ENCODE measurements at places on chromosomes 6 and 20.

DNA sequence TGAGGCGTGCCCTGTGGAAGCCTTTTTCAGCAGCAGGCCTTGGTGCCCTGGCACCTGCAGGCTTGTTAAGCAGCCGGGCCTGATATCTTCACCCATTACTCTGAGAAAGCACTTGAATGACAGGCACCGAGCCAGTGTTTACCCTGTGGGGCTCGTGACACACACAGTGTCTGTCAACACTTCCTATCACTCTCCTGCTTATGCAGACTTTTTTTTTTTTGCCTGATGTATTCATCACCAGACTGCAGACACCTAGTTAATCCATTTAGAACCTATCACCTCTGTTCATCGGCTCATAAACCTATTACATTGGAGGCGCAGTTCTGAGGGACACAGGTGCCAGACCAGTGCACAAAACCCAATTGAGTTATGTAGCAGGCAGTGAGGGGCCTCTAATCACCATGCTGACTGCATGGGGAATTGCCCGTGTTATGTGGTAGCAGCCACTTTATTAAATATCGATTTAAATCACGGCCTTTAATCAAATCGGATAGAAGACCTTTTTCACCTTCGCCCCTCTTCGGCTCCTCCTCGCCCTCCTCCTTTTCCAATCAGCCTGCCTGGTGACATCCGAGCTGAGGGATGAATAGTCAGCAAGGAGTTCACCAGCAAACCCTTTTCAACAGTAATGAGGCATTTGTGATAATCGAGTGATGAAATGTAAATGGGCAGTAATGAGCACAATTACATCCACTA is 962.9 kb upstream of the SLC35B3 start:
- DNase-seq: no peak

GRCh38 chr6:170188571-170189001 is 102.3 kb downstream of the DLL1 start:
- no peak for DNase-seq

- DNase-seq: no peak
These were observed 1.4 kb upstream of the SNTA1 start for GRCh38 chr20:33444797-33445560.

DNA sequence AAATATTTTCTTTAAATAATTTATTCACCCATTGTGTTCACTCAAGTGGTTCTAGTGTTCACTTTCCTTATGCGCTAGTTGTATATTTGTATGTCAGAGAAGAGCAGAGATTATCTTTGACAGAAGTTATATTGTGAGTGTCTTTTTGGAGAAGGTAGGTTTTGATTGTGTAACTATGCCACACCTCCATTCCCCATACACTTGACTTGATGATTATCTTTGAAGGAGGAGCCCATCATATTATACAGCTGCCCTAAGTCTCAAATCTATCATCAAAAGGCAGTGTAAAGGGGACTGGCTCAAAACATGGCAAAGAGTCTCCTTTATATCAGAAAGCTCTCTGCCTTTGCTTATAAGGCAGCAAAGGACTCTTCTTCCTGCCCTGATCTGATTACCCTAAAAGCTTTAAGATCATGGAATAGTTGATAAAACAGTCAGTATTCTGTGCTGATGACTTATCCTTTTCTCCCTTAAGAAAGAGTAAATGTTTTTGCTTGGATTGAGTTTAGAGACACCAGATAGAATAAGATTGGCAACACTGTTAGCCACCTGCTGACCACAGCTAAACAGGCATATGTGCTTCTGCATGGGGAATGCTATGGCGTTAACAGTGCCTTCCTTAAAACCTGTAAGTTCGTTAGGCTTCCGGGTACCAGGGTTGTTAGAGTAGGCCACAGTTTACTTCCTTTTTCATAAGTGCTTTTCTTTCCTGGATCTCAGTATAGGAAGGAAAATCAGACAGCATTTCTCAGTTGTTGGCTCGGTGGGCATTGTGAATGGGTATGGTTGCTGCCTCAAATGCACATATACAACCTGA is 22.6 kb downstream of the TOP1 start:
- DNase-seq: no peak

DNA sequence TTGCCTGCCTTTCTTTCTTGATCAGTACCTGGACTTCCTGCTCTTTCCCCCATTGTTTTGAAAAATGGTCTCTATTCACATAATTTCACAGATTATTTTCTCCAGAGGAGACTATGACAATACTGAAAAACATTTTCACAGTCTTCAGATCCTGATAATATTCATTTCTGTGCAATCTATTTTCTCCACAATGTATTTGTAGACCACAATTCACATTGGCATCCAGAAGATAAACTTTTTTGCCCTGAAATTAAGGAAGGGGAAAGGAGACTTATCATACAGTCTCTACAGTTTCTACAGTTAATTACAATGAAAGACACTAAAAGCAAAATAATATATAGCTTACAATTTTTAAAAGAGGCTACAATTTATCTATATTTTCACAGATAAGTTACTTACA is 18.4 kb downstream of the LCA5 start:
- DNase-seq: no peak

DNA sequence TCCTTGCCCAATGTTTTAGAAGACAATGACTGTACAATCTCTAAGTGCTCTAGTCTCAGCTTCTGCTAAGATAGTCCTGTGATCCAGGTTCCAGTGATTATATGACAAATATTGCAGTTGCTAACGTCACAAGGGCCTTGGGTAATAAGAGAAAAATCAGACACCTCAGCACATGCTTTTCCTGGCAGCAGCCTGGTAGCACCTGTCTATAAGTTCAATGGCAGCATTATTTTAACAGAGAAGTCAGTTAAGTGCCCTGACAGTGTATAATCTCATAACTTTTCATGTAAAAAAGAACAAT is 121.3 kb upstream of the BCLAF1 start:
- DNase-seq: no peak

DNA sequence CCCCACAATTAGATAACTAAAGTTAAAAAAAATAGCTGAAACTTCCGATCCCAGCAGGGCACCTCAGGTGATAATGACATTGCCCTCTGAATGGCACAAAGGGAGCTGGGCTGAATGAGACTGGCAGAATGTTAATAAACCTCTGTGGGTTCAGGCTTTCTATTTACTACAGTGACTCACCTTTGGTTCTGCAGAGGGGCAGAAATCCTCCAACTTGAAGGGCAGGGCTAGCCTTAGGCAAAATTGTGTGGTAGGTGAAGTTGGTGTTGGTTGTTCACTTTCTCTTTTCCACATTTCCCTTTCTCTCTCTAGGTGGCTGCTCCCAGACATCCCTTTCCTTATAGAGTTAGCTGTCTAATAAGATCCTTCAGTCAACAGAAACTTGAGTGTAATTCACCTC is 625.2 kb downstream of the EPM2A start:
- DNase-seq: no peak

DNA sequence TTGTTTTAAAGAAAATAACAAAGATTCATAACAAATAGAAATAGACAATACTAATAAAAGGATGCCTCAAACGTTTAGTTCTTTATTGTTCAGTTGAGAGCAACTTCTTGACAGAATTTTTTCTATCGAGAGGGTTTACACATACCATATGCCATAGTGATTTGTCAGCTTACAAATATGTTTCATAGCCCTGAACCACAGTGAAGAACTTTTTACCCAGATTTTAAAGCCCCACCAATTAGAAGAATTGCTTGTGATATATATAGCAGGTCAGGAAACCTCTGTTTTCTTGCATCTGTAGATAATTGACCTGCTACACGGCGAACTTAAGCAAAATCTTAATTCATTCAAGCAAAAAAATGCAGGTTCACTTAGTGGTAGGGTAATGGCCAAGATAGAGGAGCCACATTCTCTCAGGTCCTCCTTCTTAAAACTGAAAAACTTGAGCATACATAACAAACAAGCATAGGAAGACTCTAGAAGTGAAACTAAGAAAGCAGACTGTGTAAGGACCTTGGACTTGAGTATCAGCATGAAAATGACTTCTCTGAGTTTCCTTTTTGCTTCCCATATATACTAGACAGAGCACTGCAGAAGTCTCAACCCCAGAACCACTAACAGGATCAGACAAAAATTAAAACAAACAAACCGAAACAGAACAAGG is 39.5 kb downstream of the CRISP1 start:
- DNase-seq: no peak

DNA sequence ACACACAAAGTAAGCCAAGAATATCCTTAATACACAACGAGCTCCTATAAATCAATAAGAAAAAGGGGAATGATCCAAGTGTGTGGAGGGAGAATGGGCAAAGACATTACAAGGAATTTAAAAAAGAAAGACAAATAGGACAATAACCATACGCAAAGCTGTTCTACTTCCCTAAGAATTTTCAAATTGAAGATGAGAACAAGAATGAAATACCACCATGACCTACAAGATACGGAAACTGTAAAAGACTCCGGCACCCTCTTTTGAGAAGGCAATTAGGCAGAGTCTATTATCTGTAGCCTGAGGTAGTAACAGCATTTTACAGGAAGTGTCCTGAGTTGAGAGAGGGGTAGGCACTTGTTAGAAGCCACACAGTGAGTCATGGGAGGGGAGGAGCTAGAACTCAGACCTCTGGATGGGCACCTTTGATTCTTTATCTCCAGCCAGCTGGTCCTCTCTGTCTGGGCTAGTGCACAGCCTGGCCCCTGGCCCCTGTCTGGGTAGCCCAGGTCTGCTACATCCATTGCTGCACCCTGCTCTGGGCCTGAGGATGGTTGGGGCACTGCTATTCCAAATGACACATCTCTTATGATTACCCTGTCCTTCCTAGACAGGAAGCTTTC is 15.3 kb downstream of the RSPO4 start:
- DNase-seq: no peak

DNA sequence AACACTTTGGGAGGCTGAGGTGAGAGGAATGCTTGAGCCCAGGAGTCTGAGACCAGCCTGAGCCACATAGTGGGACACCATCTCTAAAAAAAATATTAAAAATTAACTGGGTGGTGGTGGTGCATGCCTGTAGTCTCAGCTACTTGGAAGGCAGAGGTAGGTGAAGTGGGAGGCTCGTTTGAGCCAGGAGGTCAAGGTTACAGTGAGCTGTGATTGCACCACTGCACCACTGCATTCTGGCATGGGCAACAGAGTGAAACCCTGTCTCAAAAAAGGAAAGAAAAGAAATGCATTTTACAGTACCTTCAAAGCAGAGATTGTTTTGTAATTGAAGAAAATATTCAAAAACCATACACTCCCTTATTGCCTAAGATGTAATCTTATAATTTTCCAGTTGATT is 6.5 kb downstream of the OCSTAMP start:
- DNase-seq: no peak

GRCh38 chr6:146962329-146962728 is 241.9 kb upstream of the STXBP5 start:
- DNase-seq: no peak

DNA sequence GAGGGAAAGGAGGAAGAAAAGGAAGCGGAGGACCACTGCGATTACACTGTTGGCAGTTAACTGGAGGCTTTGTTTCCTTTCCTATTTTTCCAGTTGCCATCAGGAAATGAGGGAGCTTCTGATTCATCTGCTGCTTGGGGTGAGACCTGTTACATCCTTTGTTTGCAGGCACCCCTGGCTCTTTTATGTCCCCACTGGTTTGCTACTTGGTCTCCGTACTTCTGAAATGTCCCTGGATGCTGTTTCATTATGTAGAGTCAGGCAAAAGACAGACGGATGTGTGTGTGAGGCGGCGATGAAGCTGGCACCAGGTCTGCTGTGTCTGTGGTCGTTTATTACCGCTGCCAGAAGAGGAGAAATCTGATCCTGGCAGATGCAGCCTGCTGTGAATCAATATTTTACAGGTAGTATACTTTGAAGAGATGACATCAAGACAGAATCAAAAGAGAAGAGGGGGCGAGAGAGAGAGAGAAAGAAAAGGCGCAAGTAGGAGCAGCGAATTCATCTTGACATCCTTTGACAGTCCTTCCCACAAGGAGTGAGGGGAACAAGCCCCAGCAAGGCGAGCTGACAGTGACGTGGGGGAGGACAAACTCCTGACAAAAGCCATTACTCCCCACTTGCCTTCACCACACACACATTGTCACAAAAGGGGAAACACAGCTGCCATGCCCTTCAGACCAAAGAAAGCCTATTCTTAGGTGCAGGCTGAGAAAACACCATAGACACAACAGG is 145.9 kb upstream of the FBXL4 start:
- no peak for DNase-seq

DNA sequence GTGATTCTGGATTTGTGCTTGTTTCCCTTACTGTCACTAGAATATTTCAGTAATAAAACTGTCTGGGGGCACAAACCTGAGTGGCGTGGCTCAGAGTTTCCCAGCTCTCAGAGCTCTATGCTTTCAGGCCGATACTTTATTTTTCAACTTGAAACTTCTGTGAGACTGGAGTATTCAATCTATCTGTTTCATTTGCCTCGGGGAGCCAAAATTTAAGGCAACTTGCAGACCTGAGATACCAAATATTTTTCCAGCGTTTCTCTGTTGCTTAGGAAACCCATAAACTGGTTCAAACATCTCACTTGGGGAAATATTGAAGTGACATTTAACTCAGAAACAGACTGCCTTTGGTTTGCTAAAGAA is 74.7 kb downstream of the SOBP start:
- DNase-seq: no peak

DNA sequence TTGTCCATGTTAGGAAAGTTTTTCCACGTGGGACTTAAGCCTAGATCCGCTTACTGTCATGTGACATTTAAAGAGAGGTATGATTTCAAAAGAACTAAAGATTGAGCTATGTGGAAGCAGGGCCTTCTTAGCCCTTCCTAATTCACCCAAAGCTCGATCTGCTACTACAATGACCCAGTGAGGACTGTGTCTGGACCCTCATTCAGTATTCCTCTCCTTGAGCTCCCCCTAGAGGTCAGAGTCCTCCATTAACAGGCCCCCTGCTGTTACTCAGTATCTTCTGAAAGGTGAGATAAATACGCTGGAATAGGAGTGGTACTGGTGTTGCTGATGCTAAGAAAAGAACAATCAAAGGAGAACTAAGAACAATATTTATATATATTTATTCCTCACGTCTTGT is 414.0 kb downstream of the GJA1 start:
- DNase-seq: peak; percentile 49

- DNase-seq: no peak
These were observed 172.4 kb downstream of the BCAS1 start for GRCh38 chr20:53897884-53898555.

- no peak for DNase-seq
These were observed 23.2 kb upstream of the SAMHD1 start for GRCh38 chr20:36974660-36975059.

GRCh38 chr6:160127270-160128124 is 5.9 kb downstream of the SLC22A1 start:
- no peak for DNase-seq

DNA sequence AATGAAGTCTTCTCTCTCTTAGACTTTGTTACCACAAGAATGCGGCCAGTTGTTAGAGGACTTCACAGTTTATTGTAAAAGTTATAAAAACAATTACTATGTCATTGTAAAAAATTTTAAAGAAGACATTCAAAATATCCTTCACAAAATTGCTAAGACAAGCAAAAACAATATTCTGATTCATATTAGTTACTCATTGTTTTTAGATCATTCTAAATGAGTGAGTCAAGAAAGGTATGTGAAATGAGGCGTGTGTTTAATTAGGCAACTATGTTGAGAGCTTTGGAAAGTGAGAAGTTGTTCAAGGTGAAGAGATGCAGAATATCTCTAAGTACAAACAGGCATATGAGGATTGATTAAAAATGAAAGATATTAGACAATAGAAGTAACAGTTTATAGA is 875.3 kb downstream of the EYS start:
- DNase-seq: no peak

GRCh38 chr6:38110481-38110971 is 291.0 kb downstream of the ZFAND3 start:
- no peak for DNase-seq

GRCh38 chr6:38483526-38483925 is 156.2 kb downstream of the BTBD9 start:
- DNase-seq: no peak
